ENCODE measurements at places on chromosomes 1 and 21.

DNA sequence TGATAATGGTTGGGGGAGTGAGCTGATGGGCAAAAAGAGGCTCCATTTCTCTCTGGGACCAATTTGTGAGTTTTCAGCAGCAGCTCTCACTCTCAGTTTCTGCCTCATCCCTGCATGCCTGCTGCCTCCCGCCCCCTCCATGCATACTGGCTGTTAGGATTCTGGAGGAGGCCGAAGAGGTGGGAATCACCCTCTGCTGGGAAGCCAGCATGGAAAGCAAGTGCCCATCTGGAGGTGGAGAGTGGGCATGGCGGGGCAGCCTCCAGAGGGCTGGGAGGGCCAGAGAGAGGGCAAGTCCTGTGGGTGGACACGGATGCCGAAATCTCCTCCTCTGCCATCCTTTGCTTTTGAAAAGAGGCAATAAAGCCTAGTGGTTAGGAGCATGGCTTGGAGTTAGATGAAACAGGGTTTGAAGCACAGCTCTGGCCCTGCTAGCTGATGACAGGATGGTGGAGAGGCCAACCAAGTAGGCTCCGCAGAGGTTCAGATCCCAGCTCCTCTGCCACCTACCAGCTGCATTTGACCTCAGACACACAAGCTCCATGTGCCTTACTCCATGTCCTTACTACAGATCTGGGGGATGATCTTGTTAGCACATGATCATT, 113.4 kb downstream of the GRIK3 start:
- no peak for DNase-seq

- no peak for DNase-seq
Observed at GRCh38 chr1:230280906-230281413, 145.2 kb downstream of the PGBD5 start.

GRCh38 chr1:5140136-5140535, 485.7 kb downstream of the AJAP1 start:
- DNase-seq = no peak

- DNase-seq = peak; percentile 75
Observed at GRCh38 chr1:181676269-181676668, 193.0 kb downstream of the CACNA1E start.

DNA sequence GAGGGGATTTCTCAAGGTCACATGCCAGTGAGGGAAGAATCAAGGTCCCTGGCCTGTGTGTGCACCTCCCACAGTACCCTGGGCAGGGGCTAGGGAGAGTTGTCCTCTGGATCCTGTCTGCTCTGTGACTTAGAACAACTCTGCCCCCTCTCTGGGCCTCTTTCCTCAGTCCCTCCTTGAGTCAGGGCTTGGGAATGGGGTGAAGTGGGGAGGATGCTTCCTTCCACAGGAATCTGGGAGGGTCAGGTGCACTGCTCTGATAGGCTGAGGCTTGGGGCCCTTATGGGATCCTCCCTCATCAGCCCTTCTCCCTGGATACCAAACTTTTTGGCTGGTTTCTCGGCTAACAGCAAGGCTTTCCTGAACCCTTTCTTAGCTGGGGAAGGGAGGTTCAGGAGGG, 2.5 kb downstream of the TRNP1 start:
- no peak for DNase-seq

DNA sequence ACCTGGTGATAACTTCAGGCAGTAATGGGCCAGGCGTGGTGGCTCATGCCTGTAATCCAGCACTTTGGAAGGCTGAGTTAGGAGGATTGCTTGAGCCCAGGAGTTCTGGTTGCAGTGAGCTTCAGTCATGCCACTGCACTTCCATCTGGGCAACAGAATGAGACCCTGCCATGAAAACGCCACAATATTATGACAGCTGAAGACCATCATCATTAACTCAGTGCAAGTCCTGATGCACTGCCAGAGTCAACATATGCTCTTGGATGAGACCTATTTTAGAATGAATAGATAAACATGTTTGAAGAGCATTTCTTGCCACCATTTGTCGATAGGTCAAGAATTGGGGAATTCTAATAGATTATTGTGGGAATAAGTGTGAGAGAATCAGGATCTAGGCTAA, 26.4 kb downstream of the HENMT1 start:
- DNase-seq = no peak
